ENCODE measurements at places on chromosomes 5 and 9.

DNA sequence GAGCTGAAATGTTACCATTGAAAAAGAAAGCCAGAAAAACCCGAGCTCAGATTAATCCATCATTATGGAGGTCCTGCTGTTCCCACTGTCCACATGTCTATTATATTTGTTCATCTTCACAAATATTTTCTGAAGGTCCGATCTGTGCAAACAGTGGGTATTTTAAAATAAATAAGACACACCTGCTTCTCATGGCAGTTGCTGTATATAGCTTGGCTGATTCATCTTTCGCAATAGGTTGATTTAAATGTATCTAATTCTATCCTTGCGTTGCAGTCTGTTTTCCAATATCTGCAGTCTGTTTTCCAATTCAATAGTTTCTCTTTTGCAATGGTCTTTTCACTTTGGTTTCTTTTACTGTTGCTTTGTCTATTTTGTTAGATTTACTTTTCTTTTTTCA is 87.4 kb upstream of the PCA3 start:
- DNase-seq = peak; percentile 25

DNA sequence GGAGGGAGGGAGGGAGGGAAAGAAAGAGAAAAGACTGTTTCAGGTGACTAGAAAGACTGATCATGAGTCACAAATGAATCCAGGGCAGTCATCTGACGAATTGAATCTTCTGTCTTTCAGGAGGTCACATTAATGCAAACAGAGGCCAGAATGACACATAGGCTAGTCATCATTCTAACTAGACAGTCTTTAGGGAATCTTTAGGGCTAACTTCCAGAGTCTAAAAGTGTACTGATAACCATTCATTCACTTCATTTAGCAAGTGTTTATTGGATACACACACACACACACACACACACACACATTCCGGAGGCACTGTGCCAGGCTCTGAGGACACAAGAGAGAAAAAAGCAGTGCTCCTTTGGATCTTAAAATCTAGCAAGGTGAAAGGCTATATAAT is 156.7 kb downstream of the EBF1 start:
- DNase-seq = no peak

GRCh38 chr9:125293134-125293533 is 31.5 kb downstream of the GAPVD1 start:
- no peak for DNase-seq

DNA sequence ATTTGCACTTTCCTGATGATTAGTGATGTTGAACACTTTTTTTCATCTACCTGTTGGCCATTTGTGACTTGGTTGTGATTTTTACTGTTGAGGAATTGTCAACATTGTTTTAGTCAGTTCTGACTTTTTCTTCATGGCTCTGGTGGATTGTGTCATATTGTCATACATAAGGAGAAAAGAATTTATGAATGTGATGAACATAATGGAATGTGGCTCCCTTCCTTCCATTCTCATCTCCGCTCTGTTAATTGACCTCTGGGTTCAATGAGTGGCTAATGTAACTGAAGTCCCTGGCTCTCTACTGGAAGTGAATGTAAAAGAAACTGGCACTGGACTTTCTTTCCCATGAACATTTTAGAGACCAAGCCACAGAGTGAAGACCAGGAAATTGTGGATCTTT is 49.2 kb downstream of the KIAA1958 start:
- no peak for DNase-seq

GRCh38 chr9:81894891-81895290 is 33.3 kb upstream of the SPATA31D4 start:
- DNase-seq = no peak

GRCh38 chr5:112738191-112738560 is 491 bp downstream of the APC start:
- DNase-seq = peak; percentile 36

DNA sequence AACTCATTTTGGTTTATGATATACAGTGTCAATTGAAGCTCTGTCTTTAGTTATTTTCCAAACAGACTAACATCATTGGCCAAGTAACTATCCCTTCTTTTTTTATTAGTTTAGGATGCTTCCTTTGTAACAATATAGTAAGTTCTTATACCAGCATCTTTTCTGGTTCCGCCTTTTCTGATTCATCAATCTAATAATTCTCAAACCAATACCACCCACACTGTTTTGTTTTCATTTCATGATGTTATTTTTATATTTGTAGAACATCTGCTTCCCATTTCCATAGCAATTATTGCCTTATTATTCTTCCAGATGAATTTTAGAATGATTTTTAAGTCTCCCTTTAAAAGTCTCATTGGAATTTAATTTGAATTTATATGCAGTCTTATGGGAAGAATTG is 218.1 kb downstream of the RFK start:
- DNase-seq = no peak

DNA sequence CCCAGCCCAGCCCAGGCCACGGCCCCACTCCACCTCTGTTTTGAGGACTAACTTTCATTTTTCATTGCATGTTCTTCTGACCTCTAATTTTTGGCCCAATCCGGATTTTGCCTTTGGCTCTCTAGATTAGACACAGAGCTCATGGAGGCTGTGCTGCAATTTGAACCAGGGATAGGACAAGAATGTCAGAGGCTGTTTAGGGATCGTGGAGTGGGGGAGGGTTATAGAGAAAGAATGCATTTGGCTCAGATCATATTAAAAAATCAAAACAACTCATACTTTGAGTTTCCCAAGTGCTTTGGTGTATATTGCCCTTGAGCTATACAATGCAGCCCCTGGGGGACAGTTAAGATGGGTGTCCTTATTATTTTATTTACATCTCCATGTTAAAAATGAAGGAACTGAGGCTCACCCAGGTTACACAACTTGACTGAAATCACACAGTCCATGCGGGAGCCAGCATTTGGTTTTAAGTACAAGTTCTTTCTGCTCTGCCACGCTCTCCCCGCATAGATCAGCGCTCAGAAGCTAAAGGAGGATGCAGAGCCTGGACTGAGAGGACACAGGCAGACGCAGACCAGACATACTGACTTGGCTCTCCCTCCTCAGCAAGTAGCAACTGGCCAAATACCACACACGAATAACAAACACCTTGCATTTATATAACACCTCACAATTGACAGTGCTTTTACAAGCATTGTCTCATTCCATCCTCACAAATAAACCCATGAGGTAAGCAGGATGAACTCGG is 126.4 kb upstream of the RAI14 start:
- no peak for DNase-seq

All from NCI-H526 (cell line).